ENCODE measurements at places on chromosomes 12 and 14.

- DNase-seq: peak; percentile 59
Measured at GRCh38 chr12:50224026-50224692, 57.0 kb upstream of the CERS5 start.

- no peak for DNase-seq
Measured at GRCh38 chr12:31482816-31483215, 108.1 kb downstream of the DENND5B start.

- DNase-seq: no peak
Measured at GRCh38 chr12:114562654-114563053, 121.3 kb downstream of the TBX3 start.

DNA sequence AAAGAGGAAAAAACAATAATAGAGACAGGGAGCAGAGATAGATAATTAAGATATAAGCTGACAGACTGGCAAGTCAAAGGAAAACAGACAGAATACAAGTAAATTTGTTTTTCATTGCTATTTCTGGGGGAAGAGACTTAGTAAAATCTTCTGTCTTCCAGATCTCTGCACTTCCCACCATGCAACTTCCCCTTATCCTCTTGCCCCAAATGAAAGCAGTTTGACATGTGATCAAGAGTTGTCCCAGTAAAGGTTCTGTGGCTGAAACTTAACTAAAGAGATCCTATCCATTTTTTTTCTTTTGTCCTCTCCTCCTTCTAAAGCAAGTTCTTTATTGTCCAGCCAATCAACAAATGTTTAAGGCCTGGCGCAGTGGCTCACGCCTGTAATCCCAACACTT lies 1.5 kb upstream of the MLF2 start:
- DNase-seq: no peak

DNA sequence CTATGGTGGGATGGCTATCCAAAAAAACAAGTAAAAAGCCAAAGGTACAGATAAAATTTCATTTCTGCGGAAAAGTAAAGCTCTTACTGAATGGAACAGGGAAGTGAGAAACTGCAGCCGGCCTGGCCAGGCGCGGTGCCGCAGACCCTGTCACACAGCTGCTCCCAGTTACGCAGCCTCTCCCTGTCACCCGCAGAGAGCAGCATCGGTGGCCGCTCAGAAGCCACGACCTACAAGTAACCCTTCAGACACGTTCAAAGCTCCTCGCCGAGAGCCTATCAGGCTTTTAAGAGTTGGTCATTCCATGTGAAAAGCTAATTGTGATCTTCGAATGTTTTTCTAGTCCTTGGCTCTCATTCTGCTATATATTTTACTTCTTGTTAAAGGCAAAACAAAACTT lies 11.0 kb upstream of the ANKLE2 start:
- no peak for DNase-seq

DNA sequence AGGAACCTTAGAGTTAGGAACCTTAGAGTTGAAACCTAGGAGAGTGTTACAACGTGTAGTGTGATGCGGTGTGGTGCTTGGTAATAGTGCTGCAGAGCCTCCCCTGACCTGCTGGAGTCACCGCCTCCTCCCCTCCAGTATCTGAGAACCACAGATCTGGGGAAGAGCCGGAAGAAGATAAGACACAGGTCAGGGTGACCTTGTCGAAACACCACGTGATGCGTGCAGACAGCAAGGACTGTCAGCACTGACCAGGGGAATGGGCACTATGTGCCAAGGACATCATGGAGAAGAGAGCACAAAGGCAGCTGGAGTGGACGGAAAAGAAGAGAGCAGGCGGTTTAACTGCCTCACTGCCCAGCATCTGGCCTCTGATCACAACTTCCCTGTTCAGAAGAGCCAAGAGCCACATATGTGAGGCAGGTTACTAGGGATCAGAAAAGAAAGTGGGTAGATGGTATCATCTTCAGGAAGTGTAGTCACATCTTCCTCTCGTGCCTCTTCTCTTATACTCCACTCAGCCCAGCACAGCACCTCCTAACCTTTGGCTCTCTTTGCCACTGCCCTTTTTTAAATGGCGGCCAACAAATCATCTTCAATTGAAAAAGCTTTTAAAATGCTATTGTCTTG lies 93.7 kb downstream of the TESC start:
- no peak for DNase-seq

GRCh38 chr12:120685522-120685921 lies 1.4 kb upstream of the MLEC start:
- no peak for DNase-seq

DNA sequence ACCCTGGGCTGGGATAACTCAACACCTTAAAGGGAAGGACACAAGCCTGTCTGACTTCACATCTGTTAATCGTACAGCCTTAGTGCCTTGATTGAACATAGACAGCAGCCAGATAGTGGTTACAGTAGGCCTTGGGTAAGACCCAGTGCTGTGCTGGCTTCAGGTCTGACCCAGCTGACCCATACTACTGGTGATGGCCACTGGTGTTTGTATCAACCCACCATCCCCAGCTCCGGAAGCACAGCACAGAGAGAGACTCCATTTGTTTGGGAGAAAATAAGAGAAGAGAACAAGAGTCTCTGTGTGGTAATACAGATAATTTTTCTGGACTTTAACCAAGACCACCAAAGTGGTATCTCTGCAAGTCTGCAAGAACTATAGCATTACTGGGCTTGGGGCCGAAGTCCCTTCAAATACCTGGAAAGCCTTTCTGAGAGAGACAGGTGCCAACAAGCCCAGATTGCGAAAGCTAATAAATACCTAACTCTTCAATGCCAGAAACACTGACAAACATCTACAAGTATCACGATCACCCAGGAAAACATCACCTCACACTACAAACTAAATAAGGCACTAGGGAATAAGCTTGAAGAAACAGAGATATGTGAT lies 330.1 kb upstream of the GARIN2 start:
- DNase-seq: no peak

GRCh38 chr12:85531341-85531740 lies 251.3 kb downstream of the ALX1 start:
- no peak for DNase-seq

DNA sequence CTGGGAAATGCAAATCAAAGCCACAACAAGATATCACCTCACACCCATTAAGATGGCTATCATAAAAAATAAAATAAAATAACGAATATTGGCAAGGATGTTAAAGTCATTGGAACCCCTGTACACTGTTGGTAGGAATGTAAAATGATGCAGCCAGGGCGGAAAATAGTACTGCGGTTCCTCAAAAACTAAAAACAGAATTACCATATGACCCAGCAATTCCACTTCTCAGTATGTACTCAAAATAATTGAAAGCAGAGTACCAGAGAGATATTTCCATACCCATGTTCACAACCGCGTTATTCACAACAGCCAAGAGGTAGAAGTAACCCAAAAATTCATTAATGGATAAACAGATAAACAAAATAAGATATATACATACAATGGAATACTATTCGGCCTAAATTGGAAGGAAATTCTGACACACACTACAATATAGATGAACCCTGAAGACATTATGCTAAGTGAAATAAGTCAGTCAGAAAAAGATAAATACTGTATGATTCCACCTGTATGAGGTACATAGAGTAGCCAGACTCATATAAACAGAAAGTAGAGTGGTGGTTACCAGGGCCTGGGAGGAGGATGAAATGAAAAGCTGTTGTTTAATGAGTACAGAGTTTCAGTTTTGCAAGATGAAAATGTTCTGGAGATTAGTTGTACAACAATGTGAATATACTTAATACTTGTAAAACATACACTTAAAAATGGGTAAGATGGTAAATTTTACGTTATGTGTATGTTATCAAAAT lies 84.6 kb downstream of the TXNDC16 start:
- DNase-seq: no peak
